Fibroblast of skin of left quadriceps (primary cell): ENCODE measurements at places on chromosomes 13 and 19.

DNA sequence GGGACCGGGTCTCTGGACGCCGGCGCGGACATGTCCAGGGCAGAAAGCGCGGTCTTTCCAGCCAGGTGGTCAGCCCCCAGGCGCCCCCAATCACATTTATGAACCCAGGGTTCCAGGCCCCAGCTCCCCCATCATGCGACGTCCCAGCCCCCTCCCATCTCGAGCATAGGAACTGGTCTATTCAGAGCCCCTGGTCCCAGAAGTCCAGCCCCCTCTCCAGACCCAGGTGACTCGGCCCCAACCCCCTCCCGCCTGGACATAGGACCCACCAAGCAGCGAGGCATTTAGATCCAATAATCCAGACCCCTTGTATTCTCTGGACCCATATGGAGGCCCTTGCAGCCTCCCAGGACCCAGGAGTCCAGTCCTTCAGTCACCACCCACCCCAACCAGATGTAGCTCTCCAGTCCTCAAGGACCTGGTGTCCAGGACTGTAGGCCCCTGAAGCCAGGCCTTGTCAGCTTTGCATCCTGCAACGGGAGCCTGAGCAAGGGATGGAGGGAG is 501 bp downstream of the APLP1 start:
- DNase-seq = no peak

GRCh38 chr13:31675440-31675953 is 63.8 kb upstream of the RXFP2 start:
- DNase-seq = no peak

GRCh38 chr13:82898586-82898985 is 983.7 kb downstream of the SLITRK1 start:
- no peak for DNase-seq

DNA sequence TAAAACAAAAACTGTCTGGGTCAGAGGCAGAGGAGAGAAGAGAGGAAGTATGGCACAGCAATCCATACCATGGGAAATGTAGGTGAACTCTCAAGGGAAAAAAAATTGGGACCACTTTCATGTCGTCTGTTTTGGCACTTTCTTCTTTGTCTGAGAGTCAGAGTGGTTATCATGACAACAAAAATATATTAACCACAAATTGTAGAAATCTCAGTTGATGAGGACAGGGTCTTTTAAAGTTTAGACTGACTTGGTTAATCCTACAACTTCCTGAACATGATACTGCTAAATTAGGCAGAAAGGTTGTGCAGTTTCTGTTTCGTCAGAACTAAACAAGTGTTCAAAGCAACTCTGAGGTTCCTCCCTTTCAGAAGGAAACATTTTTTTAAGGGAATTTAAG is 15.2 kb downstream of the KLF5 start:
- DNase-seq = no peak

DNA sequence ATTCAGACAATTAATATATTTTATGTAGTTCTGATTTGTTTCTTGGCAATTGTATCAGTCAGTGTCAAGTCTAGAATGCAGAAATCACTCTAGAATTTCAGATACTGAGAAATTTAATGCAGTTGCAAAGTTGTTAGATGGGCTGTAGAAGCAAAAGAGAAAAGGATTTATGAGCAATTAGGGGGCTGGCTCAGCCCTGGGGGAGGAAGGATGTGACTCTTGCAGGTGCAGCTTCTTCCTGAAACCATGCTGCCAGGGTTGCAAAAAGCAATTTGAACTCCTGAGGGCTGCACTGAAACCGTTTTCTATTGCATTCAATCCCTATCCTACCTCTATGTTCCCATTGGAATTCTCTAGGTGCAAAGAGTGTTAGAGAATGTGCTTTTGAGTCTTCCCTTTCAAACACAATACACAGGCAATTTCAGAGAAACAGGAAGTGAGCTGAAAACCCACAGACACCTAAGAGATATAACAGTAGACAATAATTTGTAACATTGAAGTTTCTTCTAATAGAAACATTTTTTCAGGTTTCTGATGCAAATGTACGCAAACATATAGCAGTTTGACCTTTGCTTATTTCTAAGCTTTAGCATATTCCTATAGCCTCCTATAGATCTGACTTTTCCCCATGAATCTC is 814.7 kb upstream of the ATXN8OS start:
- no peak for DNase-seq

DNA sequence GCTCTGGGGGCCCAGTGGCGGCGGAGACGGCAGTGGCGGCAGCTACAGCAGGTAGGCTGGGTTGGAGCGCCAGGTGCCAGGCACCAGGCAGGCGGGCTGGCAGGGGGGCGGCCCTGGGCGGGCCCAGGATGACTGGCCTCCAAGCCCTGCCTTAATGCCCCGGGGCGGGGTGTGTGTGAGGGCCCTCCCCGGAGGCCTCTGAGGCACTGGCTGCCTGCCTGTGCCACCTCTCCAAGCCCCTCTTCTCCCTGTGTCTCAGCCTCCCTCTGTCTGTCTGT is at the start of gene KLK11:
TSS of gene KLK11 (minus strand) at position 63 of the 278 bp plus-strand sequence. CDS start 985 bp downstream, outside the sequence.
- DNase-seq = no peak

- no peak for DNase-seq
Measured at GRCh38 chr19:18651733-18652132, 14.9 kb downstream of the KLHL26 start.

DNA sequence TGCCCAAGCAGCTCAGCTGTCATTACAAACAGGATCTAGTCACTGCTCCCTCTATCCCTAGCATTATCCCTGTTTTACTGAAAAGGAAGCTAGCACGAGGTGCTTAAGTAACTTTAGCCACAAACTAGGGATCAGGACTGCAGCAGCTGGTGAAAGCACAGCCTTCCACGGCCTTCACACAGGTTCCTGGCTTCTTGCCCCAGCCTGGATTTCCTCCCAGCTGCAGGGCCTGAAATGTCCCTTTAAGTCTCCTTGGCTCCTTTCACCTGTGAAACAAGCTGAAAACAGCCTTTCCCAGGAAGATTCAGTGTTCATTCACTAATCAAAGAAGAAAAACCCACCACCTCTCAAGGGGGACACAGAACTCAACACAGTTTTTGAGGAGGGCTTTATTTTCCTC is 754.5 kb downstream of the DIAPH3 start:
- no peak for DNase-seq

- DNase-seq = no peak
Measured at GRCh38 chr19:5125797-5126497, 157.0 kb downstream of the KDM4B start.

GRCh38 chr13:92137520-92137919 is 739.1 kb downstream of the GPC5 start:
- no peak for DNase-seq

- no peak for DNase-seq
Measured at GRCh38 chr13:47120282-47120681, 223.4 kb upstream of the HTR2A start.

GRCh38 chr13:113470073-113470472 is 16.8 kb upstream of the ADPRHL1 start:
- no peak for DNase-seq

- no peak for DNase-seq
Measured at GRCh38 chr13:111047326-111047725, 67.8 kb upstream of the ARHGEF7 start.

GRCh38 chr13:46817095-46817494 is 20.1 kb upstream of the ESD start:
- DNase-seq = no peak

DNA sequence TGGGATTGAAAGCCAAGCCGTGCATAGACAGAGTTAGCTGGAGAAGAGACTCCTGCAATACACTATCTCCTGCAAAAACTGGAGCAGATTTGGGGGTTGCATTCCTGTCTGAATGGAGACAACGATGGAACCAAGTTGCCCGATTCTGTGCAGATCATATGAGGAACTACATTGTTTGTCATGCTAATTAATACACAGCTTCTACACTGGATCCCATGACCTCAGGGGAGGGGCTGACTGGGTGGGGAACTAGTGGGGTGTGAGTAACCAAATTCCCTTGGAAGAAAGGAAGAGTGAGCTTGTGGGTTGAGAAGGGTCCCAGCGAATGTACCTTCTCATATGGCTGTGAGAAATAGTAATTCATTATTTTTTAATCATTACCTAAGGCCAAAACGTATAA is 214.0 kb downstream of the LHFPL6 start:
- no peak for DNase-seq

DNA sequence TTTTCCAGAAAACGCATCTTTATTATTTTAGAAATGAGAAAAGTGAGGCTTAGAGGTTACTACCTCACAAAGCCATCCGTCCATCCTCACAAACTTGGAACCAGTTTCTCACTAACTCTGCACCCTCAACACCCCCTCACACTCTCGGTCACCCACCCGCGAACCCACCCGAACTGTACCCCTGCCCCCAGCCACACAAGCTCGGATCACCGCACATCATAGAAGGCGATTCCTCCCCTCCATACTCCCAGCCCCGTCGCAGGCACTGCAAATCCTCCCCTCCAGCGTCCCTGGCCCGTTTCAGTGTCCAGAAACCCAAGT is 238 bp downstream of the ZNF260 start:
- no peak for DNase-seq

GRCh38 chr13:35256459-35257148 is 219.9 kb downstream of the MAB21L1 start:
- DNase-seq = no peak

DNA sequence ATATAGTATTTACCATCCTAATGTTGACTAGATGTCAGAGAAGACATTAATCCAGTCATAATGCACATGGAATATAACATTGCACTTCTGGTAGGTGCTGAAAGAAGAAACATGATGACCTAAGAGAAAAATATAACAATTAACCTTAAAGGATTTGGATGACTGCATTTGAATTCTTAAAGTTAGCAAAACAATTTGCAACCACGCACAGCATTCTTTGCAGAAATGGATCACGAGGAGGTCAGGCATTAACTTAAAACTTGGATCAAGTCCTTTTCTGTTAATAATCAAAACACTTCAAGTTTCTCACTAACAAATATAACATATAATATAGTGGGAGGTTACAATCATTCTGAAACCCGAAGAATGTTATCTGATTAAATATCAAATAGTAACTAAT is 525.0 kb upstream of the SLITRK6 start:
- DNase-seq = no peak

- DNase-seq = no peak
Measured at GRCh38 chr13:49567491-49567890, 17.9 kb downstream of the RCBTB1 start.

GRCh38 chr19:16922949-16923348 is 34.1 kb downstream of the F2RL3 start:
- no peak for DNase-seq

- peak; percentile 31 for DNase-seq
Measured at GRCh38 chr19:52200044-52200443, 10.2 kb downstream of the PPP2R1A start.

DNA sequence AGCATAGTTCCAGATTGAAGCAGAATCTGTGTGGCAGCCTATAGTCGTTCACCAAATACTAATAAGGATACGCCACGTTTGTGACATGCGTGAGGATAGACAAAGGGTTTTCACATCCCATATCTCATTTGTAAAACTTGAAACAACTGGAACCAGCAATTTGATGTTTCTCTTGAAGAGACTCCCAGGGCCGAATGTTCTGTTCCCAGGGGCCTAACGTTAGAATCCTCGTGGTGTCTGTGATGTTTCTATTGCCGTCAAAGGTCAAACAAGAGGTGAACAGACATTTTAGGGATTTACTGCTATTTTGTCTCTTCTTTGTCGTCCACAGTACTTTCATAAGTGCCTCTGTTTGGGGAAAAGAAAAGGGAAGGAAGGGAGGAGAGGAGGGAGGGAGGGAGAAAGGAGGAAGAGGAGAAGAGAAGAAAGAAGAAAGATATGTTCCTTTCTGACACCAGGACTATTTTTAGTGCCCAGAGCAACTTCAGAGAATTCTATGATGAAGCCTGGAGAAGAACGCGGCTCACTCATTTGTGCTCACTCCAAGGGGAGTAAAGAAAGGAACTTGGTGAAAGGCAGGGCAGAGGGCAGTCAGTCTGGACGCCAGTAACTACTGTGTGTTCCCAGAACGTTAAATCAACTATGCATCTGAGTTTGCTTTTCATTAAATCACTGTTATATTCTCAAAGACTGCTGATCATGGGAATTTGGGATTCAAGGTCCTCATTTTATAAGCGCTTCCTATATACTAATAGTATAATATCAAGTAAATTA is 154.5 kb downstream of the DCT start:
- DNase-seq = no peak

GRCh38 chr13:46382224-46382623 is 4.8 kb downstream of the RUBCNL start:
- DNase-seq = no peak

GRCh38 chr19:17358395-17358794 is 18.7 kb downstream of the PLVAP start:
- DNase-seq = no peak

DNA sequence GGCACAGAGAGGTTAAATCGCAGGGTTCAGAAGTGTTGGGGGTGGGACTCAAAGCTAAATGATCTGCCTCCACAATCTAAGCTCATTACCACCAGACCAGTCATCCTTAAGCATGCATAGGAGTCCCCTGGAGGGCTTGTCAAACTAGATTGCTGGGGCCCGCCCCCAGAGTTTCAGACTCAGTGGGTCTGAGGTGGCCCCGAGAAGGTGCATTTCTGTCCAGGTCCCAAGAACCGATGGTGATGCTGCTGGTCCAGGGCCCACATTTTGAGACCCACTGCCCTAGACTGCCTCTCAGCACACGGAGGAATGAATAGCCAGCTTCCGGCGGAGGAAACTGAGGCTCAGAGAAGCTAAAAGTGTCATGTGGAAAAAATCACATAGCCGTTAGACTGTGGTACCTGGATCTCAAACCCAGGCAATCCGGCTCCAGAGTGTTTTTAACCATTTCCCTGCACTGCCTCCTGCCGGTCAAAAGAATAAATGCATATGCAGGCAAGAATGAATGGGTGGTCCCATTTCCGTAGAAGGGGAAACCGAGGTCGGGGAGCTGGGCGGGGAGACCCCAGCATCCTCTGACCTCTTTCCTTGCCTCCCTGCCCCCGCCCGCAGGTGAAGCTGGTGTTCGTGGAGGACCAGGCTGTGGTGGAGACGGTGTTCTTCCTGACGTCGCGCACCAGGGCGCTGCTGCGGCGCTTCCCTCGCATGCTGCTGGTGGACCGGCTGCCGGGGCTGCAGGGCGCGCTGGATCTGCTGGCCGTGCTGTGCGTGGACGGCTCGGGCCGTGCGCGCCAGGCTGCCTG is 23.8 kb downstream of the ZSWIM9 start:
- no peak for DNase-seq

DNA sequence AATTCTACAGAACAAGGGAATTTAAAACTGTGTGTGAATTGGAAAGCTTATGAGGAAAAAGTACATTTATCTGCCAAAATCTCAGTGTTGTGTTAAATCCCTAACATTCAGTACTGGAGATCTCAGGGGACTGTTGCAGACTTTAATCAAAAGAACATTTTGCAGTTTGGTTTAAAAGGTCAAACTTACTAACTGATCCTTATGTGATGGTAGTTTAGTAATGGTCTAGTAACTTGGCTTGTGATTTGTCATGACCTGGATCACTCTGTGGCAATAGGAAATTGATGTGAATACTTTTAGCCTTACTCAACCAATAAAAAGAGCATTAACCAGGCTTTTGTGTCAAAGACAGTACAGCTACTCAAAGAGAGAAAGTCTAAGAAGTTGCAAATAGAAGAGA is 862.1 kb upstream of the MIR17HG start:
- DNase-seq = peak; percentile 85

DNA sequence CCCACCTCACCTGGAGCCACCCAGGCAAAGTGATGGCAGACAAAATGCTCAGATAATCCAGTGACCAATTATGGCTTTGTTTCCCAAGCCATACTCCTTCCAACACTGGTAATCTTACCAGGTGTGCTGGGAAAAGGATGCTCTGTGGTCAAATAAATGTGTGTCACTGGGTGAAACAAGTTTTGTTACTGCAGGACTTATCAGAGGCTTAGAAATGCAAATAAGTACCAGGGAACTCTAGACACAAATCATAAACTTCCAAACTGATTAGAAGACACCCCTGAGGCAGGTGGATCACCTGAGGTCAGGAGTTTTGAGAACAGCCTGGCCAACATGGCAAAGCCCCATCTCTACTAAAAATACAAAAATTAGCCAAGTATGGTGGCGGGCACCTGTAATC is 26.4 kb downstream of the PIN1 start:
- DNase-seq = no peak
